ENCODE measurements at places on chromosomes 1 and 21.

DNA sequence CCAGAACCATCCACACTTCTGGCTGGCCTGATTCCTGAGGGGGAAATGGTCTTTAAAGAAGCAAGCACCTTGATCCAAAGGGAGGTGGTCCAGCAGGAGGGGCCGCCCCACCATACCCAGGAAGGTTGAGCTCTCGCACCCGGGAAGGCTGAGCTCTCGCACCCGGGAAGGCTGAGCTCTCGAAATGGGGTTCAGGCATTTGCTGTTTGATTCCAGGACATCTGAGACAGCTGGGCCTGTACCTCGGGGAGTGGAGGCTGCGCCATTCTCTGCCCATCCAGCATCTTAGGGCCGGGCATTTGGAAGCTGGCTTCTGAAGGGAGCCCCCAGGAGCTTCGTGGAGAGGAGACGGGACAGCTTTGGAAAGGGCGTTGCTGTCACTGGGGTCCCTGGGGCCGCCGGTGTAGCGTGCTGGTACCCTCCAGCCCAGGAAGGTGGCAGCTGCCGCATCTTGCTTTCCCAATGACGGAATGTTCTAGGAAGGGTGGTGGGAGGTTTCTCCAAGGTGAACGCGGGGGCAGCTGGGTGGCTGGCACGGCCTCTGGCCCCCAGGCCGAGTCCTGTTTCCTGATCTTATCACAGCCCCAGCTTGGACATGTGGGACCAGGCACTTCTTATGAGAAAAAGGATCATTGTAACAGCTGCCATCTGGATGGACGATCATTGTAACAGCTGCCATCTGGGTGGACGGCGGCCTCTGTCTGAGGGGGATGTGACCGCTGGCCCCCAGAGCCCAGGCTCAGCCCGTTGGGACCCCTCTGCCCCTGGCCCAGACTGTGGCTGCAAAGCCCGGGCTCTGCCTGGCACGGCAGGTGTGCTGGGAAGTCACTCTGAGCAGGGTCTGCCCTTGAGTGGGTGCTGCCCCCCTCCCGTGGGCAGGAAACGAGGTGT is 61.6 kb downstream of the COL18A1 start:
- no peak for DNase-seq

DNA sequence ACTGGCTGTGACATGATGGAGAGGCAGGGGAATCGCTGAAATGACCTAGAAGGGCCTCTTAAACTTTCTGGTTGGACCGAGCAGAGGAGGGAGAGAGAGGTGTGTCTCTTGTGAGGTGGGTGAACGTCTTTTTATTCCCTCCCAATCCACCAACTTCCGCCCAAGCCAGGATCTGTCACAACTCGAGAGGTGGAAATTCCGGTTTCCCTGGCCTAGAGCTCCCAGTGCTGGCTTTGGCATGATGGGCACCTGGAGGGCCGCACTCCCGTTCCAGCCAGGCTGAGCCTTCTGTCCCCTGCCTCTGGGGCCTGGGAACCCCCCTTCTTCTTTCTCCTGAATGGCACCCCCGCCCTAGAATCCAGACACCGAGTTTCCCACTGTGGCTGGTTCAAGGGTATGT is at the start of gene SEMA4A:
Gene SEMA4A, plus strand, starts transcription at position 224 of the 400 bp plus-strand sequence. CDS start 994 bp downstream, outside the sequence.
- DNase-seq = no peak

- DNase-seq = no peak
Measured at GRCh38 chr1:53047737-53048736, 14.0 kb upstream of the PODN start.

- DNase-seq = no peak
Measured at GRCh38 chr1:58266242-58266641, 280.3 kb downstream of the OMA1 start.

DNA sequence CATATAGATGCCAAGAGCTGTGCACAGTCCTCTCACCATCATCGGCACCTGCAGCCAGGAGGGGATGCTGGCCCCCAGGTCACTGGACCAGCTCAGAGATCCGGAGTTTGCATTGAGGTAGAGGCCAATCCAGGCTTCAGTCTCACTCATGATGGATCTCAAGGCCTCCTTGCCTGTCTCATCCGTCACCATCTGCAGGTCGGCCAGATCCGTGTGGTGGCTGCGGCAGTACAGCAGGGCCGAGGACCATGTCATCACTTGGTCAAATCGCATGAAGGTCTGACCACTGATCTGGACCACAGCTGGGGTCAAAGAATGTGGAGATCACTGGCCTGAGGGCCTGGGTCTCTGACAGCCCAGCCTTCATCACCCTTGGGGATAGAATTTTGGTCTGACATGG is 6.6 kb downstream of the CLEC20A start:
- DNase-seq = no peak

Measured in GM18507 (cell line).